ENCODE measurements at places on chromosomes 6 and 20. TPM values are rescaled to one million over a fixed set of nuclear protein-coding genes. Genes with fewer than 3 reads are reported as not detected.

- no peak for DNase-seq
Observed at GRCh38 chr6:47490676-47491075, 13.1 kb downstream of the CD2AP start.

DNA sequence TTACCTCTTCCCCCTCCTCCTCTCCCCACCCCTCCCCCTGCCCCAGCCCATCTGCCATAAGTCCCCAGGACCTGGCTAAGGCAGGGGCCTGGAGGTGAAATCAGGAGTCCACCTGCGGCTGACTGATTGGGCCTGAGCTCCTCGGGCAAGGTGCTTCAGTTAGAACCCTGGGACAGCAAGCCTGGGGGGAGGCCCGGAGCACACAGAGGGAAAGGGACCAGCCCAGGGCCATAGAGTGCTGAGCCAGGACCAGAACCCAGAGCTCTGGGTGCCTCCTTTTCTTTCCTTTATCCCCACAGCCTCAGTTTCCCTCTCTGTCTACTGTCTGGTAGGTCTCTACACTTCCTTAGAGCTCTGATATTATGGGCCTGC is 35.7 kb upstream of the VEGFA start:
- no peak for DNase-seq

GRCh38 chr20:1631309-1632151 is 11.7 kb upstream of the SIRPB1 start:
- no peak for DNase-seq

GRCh38 chr20:40073535-40074111 is 615.4 kb downstream of the MAFB start:
- no peak for DNase-seq

GRCh38 chr20:16701296-16701695 is 28.5 kb upstream of the SNRPB2 start:
- peak; percentile 31 for DNase-seq

DNA sequence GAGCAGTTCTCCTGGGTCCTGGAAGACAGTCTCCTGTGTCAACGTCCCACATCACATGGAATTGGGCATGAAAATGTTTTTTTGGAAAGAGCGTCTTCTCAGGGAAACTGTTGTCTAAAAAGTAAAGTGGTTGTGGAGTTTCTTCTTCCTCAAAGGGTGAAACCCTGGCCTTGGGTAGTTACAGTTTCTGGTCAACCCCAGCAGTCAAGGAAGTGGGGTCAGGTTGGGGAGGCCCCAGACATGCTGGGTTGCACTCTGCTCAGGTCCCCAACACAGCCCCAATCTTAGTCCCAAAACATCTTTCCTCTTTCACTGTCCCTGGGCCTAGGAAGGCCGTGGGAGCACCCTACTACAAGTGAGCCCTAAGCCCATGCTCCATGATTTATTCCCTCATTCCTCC is 996 bp upstream of the NFKBIE start:
- DNase-seq, result peak; percentile 39

- no peak for DNase-seq
Observed at GRCh38 chr6:166360243-166361076, 18.1 kb upstream of the SFT2D1 start.

GRCh38 chr6:45416700-45417099 is 39.0 kb upstream of the SUPT3H start:
- DNase-seq, result no peak

Gene CTSZ
- 17.9 TPM for total RNA-seq

DNA sequence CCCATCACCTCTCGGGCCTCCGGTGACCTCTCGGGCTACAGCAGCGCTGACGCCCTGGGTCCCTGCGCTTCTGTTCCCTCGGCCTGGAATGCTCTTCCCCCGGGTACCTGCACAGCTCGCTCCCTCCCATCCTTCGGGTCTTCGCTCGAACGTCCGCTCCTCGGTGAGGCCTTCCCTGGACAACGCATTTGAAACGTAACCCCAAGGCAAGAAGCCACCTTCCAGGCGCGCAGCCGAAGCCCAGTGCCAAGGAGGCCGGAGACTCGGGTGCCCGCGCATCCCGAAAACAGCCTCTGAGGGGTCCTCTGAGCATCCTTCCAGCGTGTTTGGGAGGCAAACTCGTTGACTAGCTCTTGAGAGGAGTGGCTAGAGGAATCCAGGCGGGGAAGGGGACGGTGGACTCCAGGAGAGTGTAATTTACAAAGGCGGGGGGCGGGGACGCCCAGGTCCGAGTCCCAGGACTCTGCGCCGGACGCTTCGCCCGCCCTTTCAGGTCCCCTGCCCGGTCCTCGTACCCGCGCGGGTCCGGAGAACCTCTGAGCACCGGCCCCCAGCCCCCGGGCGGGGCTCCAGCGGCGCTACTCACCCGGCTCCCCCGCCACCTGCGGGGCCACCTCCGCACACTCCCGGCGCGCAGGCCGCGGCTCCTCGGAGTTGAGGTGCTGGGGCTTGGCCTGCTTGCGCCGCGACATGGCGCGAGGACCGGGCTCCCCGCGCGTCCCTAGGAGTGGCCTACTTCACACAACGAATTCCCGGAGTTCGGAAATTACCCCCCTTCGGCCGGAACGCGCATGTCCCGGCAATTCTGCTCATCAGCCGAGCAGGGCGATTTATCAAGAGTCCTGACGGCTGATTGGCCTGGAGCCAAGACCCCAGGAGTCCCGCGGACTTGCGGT is 86.8 kb downstream of the ZFP64 start:
- DNase-seq, result no peak

Gene CRISP1
- total RNA-seq, result not detected

- DNase-seq, result no peak
Observed at GRCh38 chr6:20936949-20937348, 402.7 kb downstream of the CDKAL1 start.

Gene EYA2
- not detected for total RNA-seq

Gene PPIL6
- total RNA-seq, result 0.19 TPM

GRCh38 chr6:13288481-13288880 is 39.9 kb downstream of the TBC1D7 start:
- DNase-seq, result no peak

- no peak for DNase-seq
Observed at GRCh38 chr6:81214414-81215091, 537.9 kb downstream of the TENT5A start.

DNA sequence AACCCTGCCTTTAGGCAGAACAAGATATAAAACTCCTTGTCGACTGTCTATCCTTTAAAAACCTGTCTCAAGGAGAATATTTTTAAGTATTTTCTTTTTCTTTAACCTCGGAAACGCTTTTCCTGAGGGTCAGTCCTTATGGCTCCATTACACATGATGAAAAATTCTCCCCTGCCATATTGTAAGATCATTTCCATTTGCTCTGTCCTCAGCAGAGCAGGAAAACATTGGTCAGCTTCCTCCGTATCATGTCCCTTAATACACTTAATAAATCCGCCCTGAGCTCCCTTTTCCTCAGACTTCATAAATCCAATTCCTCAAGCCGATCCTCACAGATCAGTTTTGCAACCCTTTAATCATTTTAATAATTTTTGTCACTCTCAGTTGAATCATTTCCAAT is 234.5 kb upstream of the AGPAT4 start:
- DNase-seq, result no peak

GRCh38 chr6:51959744-51960383 is 127.5 kb downstream of the PKHD1 start:
- DNase-seq, result peak; percentile 75

DNA sequence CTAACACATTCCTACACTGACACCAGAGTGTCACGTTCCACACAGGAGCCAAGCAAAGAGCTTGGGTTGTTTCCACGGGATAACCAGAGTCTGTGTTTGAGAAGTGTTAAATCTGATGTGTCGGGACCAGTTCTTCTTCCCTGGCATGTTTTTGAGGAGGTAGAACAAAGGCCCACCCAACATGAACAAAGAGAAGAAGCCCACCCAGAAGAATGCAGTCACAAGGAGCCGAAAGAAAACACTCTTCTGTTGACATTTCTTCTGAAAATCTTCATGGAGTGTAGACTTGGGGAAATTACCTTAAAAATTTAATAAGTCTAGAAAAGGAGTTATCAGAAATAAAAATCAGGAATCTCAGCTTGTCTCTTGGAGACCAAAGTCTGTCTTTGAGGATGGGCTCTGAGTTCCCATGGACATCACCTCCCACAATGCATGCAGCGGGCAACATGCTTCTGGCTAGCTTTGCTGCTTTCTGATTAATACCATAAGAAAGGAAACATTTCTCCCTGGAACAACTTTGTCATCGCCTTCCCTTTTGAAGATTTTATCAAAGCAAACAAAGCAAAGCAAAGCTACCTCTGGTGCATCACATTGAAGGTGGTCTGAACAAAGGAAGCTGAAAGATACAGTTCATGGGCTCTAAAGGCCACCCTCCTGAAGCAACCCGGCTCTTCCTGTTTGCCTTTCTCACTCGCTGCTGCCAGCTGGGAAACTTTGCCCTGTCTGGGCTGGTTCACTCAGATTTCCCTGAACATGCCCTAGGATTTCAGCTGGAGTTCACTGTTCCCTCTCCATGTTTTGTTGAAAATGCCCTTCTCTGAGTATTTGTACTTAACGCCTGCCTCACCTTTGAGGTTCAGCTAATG is 448.1 kb downstream of the KIF16B start:
- no peak for DNase-seq

- DNase-seq, result no peak
Observed at GRCh38 chr6:7726416-7727085, 652 bp downstream of the BMP6 start.

DNA sequence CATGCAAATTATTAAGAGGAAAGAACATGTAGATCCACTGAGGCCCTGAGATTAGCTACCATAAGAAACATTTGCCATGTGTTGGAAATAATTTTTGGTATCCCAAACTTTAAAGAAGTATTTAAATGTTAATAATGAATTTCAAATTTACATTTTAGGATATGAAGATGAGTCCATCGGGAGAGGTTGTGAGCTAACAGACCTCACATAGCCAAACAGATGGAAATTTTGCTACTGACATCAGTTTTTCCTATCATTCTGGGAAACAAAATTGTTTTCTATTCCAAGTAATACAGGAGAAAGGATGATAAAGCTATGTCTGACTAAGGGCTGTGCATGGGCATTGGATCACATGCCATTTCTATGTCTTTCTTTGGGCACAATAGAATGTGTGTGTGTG is 809.6 kb downstream of the TENT5A start:
- DNase-seq, result no peak

DNA sequence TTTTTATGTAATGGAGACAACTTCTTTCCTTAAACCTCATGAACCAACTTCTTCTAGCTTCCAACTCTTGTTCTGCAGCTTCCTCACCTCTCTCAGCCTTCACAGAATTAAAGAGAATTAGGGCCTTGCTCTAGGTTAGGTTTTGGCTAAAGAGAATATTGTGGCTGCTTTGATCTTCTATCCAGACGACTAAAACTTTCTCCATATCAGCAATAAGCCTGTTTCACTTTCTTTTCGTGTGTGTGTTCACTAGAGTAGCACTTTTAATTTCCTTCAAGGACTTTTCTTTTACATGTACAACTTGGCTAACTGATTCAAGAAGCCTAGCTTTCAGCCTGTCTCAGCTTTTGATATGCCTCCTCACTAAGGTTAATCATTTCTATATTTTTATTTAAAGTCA is 596.1 kb upstream of the NRSN1 start:
- no peak for DNase-seq

Gene DEK
- 203 TPM for total RNA-seq

Gene FAM209B
- total RNA-seq, result 0.64 TPM

Gene TRIM31
- 0.17 TPM for total RNA-seq

Data from activated naive CD4-positive, alpha-beta T cell treated with anti-CD3 and anti-CD28 coated beads for 36 hours (primary cell).